Small intestine (tissue), 16 donors: ENCODE measurements at places on chromosomes 3 and 15. TPM values are rescaled to one million over a fixed set of nuclear protein-coding genes. Genes with fewer than 3 reads are reported as not detected.

DNA sequence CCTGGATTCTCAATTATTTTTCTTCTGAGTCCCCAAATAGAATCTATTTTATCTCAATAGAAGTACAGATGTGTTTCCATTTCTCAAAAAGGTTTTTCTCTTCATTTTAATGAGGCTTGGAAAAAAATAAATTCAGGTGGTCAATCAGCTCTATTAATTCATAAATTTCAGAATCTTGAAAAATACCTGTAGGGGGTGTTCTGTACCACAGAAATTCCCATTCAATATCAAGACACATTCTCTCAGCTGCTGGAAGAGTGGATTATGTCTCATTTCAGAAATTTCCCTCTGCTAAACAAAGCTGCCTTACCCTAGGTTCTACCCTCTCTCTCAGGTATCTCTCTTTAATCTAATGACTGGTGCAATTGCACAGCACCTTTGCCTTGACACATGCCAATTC, 1121.2 kb downstream of the SI start:
- H3K4me1 ChIP-seq: no peaks in the 10 kb centered on the region
- H3K27me3 ChIP-seq: no peaks in the 10 kb centered on the region
- DNase-seq: no peak
- H3K4me3 ChIP-seq: no peak overlapping the region

MFN1 gene
- polyA plus RNA-seq: 10.0 TPM

DNA sequence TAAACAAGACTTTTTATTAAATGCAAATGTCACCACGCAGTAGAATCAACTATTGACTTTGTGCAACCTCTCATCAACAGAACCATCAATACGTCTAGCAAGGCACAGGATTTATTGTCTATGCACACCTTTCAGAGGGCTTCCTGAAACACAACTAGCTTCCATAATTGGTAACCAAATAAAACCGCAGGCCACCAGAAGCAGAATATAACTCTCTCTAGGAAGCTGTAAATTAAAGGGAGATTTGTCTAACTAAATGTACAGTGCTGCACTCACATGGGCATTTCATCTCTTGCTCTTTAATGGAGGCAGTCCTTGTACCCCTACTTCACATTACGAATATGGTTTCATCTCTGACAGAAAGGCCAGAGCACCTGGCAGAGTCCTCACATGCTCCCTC, 93.0 kb downstream of the FHIT start:
- H3K36me3 ChIP-seq: no peaks in the 10 kb centered on the region
- DNase-seq: no peak

ROPN1B gene
- polyA plus RNA-seq: not detected

DNA sequence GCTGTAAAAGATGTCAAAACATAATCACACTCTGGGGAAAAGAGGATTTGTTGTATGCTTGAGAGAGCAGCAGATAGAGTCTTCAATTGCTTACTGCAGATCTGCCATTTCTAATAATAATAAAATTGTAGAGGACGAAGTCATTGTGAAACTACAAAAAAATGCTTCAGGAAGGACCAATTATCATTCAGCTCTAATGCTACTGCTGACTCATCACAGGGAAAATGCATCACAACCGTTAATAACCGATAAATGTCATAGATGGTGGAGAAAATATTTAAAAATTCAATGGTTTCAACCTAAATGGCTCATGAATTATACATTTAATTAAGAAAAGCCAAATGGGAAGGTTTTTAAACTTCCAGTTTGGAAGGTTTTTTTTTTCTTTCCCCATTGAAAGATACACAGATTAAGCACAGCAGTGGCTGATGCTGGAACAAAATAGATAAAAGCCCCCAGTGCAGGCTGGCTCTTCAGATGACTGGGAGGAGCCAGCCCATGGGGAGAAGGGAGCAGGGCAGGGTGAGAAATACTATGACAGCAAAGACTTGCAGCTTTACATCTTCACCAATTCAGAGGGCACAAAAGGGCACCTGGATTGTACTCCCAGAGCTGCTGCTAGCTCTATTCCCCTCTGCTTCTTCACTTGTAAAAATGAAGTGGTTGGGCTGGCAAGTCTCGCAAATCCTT, 196.1 kb downstream of the CNTN6 start:
- no peaks in the 10 kb centered on the region for H3K36me3 ChIP-seq
- no peak for DNase-seq
- H3K4me3 ChIP-seq: no peak overlapping the region
- no peak overlapping the region for H3K27ac ChIP-seq
- no peaks in the 10 kb centered on the region for H3K4me1 ChIP-seq

- peaks cover 10% of the 10 kb centered on the region for H3K4me1 ChIP-seq
- DNase-seq: peak; percentile 19
- no peaks in the 10 kb centered on the region for H3K36me3 ChIP-seq
- H3K27ac ChIP-seq: no peak overlapping the region
These were observed 3.1 kb downstream of the MYLK start for GRCh38 chr3:123880998-123881561.

MEIS2 gene
- 8.7 TPM for polyA plus RNA-seq

GLDN gene
- polyA plus RNA-seq: 0.43 TPM

SORD gene
- polyA plus RNA-seq: 78.2 TPM

GRCh38 chr3:46987743-46988401, 8.4 kb downstream of the NBEAL2 start:
- H3K4me3 ChIP-seq: peak overlapping the region; percentile 12
- DNase-seq: peak; percentile 70
- peak overlapping the region; percentile 44 for H3K27ac ChIP-seq

DNA sequence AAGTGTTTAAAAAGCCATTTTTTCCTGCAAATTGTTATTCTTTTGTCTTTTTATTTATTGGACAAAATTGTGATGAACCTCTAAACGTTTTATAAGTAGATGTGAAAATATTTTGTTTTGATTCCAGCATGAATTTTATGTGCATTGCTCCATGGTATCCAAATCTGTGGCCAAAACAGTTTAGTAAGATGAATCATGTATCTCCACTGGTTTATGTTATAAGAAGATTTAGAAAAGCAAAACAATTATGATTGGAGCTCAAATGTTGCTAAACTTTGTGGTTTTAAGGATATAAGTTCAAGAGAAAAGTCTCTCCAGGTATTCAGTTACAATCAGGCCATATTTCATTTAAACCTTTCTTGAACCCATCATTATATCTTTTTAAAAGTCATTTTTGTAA, 80.9 kb downstream of the NECTIN3 start:
- DNase-seq: no peak
- no peak overlapping the region for H3K27ac ChIP-seq
- no peaks in the 10 kb centered on the region for H3K4me1 ChIP-seq
- no peaks in the 10 kb centered on the region for H3K27me3 ChIP-seq

DNA sequence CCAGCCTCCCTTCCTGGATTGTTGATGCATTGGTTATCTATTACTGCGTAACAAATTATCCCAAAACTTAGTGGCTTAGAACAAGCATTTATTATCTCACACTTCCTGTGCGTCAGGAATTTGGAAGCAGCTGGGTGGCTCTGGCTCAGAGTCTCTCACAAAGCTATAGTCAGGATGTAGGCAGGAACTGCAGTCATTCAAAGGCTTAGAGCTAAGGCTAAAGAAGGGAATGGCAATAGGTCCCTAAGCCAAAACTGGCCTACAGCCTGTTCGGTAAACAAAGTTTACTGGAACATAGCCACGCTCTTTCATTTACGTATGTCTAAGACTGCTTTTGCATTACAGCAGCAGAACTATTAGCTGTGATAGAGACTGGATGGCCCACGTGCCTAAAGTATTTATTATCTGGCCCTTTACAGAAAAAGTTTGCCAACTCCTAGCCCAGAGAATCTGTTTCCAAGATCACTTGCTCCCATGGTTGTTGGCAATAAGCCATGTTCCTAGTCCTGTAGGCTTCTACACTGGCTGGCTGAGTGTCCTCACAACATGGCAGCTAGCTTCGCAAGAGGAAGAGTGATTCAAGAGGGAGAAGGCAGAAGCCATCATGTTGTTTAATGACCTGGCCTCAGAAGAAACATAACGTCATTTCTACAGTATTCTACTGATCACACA, 132.4 kb downstream of the SNRK start:
- DNase-seq: no peak
- H3K4me3 ChIP-seq: no peak overlapping the region
- H3K27ac ChIP-seq: no peak overlapping the region
- H3K36me3 ChIP-seq: no peaks in the 10 kb centered on the region
- no peaks in the 10 kb centered on the region for H3K4me1 ChIP-seq

CERS3 gene
- 0.07 TPM for polyA plus RNA-seq

DNA sequence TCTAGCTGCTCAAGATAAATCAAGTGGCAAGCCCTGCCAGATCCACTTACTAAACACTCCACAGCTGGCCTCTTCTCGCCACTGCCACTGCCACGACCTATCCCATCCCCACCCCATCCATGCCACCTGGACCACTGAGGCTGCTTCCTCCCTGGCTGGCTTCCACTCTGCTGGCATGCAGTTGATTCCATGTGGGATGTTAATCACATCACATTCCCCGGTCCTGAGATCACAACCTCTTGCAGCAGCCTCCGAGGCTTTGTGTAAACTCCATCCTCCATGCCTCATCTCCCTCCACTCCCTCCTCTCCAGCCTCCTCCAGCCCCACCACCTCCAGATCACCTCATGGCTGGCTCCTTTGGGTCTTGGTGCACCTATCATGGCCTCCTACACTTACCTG, 7.7 kb downstream of the NCKIPSD start:
- no peaks in the 10 kb centered on the region for H3K27me3 ChIP-seq
- H3K4me1 ChIP-seq: peaks cover 1% of the 10 kb centered on the region
- no peaks in the 10 kb centered on the region for H3K36me3 ChIP-seq

DNA sequence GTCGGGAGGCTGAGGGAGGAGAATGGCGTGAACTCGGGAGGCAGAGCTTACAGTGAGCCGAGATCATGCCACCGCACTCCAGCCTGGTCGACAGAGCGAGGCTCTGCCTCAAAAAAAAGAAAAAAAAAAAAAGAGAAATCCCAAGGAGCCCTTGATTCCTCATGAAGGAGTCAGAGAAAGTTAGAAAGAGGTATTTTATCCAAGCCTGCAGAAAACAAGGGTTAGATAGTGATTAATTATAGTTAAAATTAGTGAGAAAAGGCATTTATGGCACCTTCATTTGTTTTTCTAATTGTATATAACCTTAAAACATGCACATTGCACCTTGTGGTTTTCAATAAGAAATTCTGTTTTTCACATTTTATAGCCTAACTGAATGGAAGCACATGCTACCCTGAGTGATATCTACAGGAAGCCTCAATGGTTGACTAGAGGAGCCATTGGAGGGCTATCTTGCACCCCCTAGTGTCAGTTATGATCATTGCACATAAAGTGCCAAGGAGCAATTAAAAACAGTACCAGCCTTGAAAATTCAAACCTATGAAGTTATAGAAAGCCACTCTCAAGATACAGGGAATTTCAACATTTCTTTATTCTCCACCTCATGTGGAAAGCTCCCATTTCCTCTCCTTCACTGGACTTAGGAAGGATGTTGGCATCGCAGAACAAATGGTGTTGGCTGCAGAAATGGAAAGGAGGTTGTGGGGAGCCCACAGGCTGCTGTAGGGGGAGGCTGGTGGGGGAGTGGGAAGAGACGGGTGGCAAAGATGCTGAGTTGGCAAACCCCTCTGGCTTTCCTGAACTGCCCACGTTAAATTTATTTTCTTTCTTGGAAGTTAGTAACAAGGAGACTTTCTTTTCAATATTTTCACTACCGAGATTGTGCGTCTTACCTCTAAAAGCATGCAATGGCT, 48.5 kb downstream of the ITGA11 start:
- no peaks in the 10 kb centered on the region for H3K36me3 ChIP-seq
- peaks cover 6% of the 10 kb centered on the region for H3K27me3 ChIP-seq
- H3K27ac ChIP-seq: no peak overlapping the region
- peak; percentile 58 for DNase-seq
- no peaks in the 10 kb centered on the region for H3K4me1 ChIP-seq
- no peak overlapping the region for H3K4me3 ChIP-seq

DNA sequence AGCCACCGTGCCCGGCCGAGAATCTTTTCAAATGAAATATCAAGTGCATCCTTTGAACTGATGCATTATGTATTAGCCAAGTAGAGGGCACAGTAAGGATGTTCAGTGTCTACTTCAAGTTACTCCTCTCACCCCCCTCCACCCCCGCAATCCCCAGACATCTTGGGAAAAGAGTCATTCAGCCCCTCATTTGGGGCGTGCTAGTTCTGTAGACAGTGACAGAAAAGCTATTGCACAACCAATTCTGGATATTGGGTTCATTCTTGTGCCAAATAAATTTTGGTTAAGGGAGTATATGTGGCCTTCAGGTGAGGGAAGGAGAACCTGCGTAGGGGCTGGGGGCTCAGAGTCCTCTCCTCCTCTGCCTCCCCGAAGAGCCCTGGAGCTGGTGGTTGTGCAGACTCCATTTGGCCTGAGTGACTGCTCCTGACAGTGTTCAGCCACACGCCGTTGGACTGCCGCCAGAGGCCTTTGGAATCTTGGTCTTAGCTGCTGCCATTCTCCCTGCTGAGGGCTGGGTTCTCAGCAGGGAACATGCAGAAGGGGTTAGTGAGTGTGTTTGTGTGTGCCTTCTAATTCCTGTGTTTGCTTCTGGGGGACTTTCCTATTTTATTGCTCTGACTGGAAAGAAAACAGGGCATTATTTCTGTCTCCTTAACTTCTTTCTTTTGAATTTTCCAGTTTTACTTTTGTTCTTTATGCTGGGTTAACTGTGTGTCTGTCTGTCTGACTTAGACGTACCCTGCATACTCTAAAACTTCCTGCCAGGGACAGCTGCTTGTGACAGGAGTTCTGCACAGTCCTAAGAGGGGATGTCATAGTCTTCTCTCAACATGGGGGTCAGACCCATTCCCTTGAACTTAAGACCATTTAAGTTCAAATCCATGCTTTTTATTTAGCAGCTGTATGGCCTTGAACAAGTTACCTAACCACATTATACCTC, 21.0 kb downstream of the RARB start:
- peak; percentile 70 for DNase-seq
- H3K36me3 ChIP-seq: no peaks in the 10 kb centered on the region
- H3K4me3 ChIP-seq: no peak overlapping the region
- H3K27me3 ChIP-seq: no peaks in the 10 kb centered on the region
- peaks cover 7% of the 10 kb centered on the region for H3K4me1 ChIP-seq

DNA sequence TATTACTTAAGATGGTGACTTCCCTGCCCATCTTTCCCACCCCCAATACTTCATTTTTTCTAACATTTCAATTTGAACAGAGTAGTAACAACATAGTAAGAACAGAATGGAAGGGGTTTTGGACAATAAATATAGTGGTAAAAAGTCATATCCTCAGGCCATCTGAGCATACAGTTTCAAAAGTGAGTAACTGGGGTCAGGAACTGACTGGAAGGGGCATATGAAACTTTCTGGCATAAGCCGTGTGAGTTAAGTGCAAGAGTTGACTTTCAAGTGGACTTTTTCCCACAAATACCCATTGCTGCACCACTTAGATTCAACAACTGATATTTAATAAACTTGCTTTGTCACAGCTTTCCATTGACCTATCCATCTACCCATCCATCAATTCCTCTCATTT, 153.5 kb upstream of the IL12A start:
- no peak for DNase-seq
- H3K4me1 ChIP-seq: no peaks in the 10 kb centered on the region
- no peaks in the 10 kb centered on the region for H3K27me3 ChIP-seq

GRCh38 chr3:50610181-50610971, 1.2 kb downstream of the CISH start:
- H3K36me3 ChIP-seq: peaks cover 51% of the 10 kb centered on the region
- H3K27me3 ChIP-seq: no peaks in the 10 kb centered on the region
- DNase-seq: peak; percentile 91
- peak overlapping the region; percentile 77 for H3K4me3 ChIP-seq
- H3K4me1 ChIP-seq: peaks cover 7% of the 10 kb centered on the region
- peak overlapping the region; percentile 93 for H3K27ac ChIP-seq
